ENCODE measurements at places on chromosomes 3 and 15. TPM values are rescaled to one million over a fixed set of nuclear protein-coding genes. Genes with fewer than 3 reads are reported as not detected.

Gene C3orf22
- not detected for total RNA-seq

DNA sequence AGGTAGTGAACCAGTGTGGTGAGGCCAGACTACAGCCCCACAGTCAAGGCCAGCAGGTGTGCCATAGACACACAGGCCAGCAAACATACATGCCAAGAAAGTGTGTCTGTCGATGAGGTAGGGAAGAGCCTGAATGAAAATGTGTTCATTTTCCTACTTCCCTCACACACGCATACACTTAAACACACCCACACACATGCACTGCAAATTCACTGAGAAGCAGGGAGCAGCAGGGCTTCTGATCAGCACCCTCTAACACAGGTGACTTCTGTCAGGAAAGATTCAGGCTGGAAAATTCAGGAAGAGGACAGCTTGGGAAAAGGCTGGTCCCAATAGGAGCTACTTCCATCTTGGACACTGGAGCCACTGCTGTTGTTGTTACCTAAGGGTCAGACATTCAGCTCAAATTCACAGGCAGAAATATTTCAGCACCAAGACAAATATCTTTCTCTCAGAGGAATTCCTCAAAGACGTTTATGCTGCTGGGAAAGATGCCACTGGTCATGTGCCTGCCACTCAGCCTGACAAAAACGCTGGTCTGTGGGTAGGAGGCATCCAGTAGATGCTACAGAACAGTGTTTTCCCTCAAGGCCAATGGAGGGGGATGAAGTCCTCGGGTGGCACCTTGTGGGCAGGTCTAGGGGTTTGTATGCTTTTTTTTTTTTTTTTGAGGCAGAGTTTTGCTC is 40.9 kb upstream of the LARS2 start:
- DNase-seq, result no peak

GRCh38 chr15:85458764-85459163 is 78.4 kb downstream of the AKAP13 start:
- no peak for DNase-seq

DNA sequence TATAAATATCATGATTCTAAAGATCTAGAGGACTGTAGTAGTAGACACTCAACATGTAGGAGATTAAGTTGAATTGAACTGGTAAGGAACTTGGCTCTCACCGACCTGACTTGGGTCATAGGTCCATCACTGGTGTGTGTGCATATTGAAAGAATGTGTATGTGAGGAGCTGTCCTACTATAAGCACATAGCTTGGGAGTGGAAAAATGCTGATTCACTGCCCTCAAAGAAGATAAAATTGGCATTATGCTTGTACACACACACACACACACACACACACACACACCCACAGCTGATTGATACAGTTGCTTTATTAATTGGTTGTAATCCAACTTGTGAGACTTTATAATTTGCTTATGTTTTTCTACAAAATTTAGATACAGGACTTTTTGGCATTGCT is 411.0 kb upstream of the NR2F2 start:
- DNase-seq, result no peak

DNA sequence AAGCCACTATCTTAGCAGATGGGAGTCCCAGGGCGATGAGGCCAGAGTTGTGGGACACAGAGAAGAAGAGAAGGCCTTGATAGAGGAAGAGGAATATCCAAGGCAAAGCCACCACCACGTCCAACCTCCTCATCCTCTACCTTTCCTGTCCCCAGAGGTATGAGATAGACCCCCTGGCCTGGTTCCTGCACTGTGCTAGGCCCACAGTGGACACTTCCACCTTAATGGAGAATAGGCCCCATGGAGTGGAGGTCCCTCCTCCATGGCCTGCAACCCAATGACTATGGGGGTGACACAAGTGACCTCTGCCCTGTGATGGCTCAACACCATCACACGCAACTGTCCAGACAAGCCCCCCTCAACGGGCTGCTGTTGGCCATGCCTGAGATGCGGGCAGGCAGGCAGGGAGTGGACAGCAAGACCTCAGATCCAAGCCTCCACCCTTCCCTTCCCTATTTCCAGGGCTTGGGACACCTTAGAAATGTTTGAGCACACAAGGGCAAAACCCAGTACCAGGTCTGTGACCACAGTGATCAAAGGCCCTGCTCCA is 36.8 kb downstream of the GRAMD2A start:
- DNase-seq, result no peak

- no peak for DNase-seq
Measured at GRCh38 chr3:4820296-4821121, 158.7 kb upstream of the BHLHE40 start.

Gene SEMA7A
- total RNA-seq, result 2.1 TPM

- DNase-seq, result no peak
Measured at GRCh38 chr15:96042734-96043224, 287.7 kb upstream of the NR2F2 start.

Measured in mesenteric fat pad (tissue), 1 donor.